ENCODE measurements at places on chromosomes 2 and 18.

GRCh38 chr2:19299522-19299921 is 58.9 kb downstream of the OSR1 start:
- no peak for DNase-seq

GRCh38 chr2:85213901-85214512 is 80.8 kb downstream of the TCF7L1 start:
- DNase-seq: no peak

- DNase-seq: no peak
Observed at GRCh38 chr2:206442833-206443734, at the start of gene ADAM23. Gene ADAM23, plus strand, starts transcription at chr2:206443532. Its CDS starts 335 bp downstream, at chr2:206443867.

DNA sequence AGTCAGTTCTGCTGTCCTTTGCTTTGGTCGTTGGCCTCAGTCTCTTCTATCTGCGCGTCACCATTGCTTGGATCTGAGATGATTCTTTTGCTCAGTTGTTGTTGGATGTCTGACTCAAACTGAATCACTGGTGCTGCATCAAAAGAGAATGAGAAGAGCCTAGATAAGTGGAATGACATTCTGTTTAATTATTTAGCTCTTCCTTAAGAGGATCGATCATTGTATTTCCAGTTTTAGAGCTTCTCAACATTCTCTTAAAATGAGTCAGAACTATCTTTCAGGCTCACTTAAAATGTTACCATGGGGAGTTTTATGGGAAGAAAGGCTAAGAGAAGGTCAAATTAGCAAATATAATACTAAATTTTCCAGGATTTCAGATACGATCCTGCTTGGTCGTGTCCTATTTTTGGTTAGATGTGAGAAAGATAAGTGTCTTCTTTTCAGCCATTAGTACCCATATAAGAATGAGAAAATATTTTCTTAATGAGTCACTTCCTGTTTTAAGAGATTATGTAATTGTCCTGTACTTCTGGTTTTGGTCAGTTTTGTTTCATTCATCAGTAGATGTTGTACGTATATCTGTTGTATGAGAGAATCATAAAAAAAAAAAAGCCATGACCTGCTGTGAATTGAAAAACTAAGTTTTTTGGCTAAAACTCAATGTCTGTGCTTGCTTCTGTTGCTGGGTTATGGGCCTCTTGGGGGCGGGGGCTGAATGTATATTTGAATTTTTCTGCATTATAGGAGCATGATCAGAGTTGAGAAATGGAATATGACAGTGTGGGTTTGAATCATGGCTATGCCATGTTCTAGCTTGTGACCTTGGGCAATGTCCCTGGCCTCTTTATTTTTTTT is 31.6 kb upstream of the CASP10 start:
- DNase-seq: no peak

DNA sequence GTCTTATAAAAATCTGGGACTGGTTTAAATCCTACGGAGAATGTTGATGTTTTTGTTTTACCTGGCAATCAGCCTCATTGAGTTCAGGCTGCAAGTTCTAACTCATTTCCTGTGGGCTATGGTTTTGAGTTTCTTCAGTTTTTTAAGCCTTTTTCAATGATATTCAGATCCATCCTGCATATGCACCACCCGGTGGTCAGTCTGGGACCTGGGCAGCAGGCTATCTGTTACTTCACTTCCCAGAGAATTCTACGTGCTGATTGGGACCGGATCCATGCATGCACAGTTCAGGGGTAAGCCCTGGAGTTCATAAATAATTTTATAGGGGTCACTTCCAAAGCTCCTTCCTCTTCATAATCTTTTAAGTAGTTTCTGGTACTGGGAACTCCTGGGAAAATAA is 339.2 kb upstream of the HNRNPA3 start:
- DNase-seq: no peak
